Neural crest cell (in vitro differentiated cells): ENCODE measurements at places on chromosomes 1 and 21.

DNA sequence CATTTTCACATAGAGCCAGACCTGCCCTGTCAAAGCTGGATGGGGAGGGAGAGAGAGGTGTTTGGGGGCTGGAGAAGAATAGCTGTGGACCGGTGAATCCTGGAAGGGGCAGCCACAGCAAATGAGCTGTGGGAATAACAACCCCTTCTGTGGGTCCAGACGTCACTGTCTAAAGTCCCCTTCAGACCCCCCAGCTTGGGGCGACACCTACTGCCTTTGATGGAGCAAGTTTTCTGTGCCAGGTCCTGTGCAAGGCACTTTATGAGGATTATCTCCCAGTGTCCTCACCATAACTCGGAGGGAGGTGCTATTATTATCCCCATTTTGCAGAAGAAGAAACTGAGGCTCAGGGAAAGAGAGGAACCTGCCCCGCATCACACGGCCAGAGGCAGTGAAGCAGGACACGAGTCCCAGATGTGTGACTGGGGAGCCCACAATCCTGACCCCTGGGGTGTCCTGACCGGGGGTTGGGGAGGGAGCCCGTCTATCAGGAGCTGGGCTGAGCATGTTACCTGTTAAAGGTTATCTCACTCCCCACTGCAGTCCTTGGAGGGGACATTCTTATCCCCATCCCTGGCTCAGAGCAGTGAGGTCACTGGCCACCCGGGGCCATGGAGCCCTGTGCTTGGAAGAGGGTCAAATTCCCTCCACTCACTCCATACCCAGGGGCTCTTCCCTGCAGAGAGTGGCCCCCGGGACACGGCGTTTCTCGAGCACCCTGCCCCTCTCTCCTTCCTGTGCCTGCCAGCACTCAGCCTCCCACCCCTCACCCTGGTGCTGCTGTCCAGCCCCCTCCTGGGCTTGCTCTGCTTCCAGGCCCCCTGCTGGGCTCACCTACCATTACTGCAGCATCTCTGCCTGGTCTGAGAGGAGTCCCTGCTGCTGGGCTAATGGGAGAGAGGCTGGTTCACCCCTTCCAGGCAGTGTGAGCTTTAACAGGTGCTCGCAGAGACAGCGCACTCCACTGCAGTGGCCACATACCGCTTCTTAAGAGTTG, 132.9 kb downstream of the PTPRU start:
- no peak for DNase-seq

- DNase-seq, result no peak
Measured at GRCh38 chr1:48767975-48768510, 8.6 kb downstream of the BEND5 start.

GRCh38 chr1:85224734-85225623, 24.2 kb upstream of the SYDE2 start:
- DNase-seq, result no peak

DNA sequence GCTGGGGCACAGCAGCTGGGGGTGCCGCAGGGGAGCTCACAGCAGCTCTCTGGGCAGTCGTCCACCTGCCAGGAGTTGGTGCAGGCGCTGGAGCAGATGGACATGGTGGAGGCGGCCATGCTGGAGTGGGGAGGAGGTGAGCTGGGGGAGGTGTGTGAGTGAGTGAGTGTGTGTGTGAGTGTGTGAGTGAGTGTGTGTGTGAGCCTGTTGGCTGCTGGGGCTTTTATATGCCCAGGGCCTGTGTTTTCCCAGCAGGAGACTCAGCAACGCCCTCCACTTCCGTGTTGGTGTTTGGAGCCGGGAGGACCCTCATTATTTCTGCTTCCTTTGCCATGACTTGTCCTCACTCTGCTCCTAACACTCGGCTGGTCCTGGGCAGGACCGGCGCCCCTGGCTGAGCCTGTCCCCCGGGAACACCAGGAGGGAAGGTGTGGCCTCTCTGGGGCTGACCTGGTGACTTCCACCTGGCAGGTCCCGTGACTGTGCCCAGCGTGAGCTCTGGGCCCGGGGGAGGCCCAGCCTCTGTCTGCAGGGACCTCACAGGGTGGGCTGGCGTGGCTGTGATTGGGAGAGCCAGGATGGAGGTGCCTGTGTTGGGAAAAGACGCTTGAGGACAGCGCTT, at the start of gene KRTAP10-2:
Gene KRTAP10-2 (minus strand): TSS at position 166 of the 622 bp plus-strand sequence. CDS start 47 bp downstream, at position 119.
- no peak for DNase-seq

DNA sequence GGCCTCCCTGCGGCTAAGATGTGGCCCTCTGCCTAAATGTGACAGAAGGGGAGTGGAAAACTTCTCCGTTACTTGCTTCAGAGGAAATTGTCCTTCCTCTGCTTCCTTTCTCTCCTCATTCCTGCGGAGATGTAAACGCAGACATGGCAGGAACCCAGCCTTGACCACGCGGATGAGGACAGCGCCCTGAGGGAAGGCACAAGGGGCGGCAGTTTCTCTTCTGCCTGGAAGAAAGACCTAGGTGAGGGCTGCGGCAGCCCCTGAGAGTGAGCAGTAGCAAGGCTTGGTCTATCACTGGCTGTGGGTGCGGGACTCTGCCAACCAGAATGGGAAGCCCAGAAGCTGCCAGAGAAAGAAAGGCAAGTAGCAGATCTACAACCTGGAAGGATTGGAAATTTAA, 14.0 kb upstream of the CTPS1 start:
- DNase-seq, result no peak

GRCh38 chr1:31772669-31773248, 8.6 kb upstream of the ADGRB2 start:
- DNase-seq, result no peak

GRCh38 chr1:232335741-232336293, 294.1 kb downstream of the SIPA1L2 start:
- no peak for DNase-seq

DNA sequence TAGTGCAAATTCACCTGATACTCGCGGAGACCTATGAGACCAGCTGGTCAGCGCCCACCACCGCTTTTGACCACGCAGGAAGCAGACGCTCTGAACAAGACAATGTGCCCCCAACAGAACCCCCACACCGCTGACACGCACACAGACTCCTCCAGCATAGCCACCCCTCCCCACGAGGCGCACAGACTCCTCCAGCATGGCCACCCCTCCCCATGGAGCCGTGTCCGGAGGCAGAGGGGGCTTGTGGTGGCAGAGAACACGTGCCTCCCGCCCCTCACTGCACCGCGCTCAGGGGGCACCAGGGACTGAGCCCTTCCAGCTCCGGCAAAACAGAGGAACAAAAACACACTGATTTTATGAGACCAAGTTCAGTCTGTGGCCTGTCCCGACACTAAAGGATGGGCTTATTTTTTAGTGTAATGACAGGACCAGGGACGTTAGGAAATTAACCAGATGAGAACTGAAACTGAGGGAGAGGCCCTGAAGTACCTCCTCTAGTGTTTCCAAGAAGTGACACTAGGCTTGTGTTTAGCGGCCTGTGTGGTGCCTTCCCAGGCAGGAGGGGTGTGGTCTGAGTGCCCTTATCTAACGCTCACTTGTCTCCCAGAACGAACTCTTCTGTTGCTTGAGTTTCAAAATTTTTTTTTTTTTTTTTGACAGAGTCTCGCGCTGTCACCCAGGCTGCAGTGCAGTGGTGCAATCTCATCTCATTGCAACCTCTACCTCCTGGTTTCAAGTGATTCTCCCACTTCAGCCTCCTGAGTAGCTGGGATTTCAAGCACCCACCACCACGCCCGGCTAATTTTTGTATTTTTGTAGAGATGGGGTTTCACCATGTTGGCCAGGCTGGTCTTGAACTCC, 10.0 kb upstream of the AGPAT3 start:
- DNase-seq, result no peak

DNA sequence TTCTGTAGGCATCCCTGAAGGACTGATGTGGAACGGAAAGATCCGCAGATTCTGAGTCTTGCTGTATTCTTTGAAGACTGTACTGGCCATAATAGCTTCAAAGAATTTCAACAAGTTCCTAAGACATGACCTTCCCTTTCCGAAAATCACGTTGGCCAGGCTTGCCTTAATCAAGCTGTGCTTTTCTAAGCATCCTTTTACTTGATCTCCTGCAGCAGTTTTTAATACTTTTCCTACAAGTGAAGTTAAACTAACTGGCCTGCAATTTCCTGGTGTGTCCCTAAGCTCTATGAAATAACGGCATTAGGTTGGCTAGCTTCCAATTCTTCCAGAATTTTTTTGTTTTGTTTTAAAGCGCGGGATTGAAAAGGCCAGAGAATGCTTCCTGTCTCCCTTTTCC, 40.3 kb downstream of the SPAG17 start:
- DNase-seq, result no peak

DNA sequence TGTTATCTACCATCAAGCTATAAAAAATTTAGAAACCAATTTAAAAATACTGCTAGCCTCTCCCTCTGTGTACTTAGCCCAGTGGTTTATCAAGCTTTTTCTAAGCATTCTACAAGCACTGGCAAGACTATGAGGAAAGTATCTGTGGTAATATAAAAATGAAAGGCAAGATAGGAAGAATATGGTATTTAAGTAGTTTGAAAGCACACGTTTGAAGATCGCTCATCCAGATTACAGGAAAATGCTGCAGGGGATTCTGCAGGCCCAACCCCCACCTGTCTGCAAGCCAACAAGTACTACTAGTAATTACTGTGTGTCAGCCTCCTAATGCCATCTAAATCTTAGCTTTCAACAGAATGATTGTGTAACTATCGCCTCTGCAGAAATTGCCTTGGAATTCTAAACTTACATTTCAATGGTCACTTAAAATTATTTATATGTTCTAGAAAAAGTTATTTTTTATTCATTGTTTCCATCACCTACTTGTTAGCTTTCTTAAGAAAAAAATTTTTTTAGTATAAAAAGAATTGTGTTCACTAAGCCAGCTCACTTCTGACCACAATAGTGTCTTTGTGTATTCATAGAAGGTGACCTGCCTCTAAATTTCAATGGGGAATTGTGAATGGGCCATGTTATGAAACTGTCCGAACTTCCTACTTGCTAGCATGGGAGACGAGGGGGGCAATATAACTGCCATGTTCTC, 8.5 kb downstream of the ERRFI1 start:
- DNase-seq, result no peak

DNA sequence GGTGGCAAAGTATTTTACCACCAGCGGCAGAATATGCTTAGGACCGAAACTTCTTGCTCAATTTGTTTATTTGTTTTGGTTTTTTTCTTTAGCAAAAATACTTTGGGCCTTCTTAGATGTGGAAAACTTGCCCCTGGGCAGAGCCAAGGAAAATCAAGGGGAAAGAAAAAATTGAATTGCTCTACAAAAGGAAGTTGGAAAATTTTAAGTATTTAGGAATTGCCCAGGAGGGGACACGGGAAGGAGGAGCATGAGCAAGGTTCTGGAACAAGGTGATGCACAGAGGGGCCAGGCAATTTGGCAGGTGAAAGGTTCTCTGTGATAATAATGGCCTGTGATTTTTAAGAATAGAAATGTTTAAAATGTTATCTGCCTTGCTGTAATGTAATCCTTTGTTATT, 28.6 kb downstream of the SGIP1 start:
- DNase-seq, result no peak

DNA sequence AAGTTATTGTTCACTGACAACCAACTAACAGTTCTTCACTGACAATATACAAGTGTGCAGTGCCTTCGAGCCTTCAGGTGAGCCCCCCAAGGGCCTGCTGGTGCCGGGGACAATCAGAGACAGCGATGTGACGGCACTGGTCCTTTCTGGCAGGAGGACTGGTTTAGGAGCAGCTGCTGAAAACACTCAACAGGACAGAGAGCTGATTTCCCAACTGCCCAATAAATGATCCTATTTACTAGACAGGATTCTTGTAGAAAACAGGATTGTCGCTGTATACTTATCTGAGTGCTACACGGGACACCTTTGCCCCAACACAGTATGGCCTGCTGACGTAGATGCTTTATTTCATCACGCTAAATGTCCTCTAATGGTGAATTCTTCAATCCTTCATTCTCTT, 65.4 kb downstream of the TP53BP2 start:
- no peak for DNase-seq

DNA sequence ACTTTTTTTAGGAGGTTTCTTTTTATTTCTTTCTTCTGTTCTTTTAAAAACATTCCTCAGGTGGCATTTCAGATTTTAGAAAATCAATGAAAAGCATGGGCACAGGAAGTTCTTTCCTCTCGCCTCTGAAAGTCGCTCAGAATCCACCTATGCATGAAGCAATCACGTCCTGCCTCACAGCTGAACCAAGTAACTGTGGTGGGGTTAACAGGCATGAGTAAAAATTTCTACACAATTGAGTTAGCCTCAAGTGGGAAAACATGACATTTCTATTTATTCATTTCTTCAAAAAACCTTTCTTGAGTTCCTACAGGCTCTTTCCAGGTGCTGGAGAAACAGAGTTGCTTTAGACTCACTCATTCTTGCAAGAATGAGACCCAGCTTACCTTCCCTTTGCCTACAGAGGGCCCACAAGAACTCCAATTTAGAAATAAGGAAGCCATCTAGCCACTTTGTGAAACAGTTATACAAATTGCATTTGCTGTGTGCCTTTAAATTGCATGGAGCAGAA, 508.9 kb upstream of the PKN2 start:
- no peak for DNase-seq

- DNase-seq, result peak; percentile 65
Measured at GRCh38 chr1:236103646-236104218, 38.6 kb upstream of the GPR137B start.

- peak; percentile 43 for DNase-seq
Measured at GRCh38 chr1:184222652-184223052, 164.2 kb upstream of the C1orf21 start.

DNA sequence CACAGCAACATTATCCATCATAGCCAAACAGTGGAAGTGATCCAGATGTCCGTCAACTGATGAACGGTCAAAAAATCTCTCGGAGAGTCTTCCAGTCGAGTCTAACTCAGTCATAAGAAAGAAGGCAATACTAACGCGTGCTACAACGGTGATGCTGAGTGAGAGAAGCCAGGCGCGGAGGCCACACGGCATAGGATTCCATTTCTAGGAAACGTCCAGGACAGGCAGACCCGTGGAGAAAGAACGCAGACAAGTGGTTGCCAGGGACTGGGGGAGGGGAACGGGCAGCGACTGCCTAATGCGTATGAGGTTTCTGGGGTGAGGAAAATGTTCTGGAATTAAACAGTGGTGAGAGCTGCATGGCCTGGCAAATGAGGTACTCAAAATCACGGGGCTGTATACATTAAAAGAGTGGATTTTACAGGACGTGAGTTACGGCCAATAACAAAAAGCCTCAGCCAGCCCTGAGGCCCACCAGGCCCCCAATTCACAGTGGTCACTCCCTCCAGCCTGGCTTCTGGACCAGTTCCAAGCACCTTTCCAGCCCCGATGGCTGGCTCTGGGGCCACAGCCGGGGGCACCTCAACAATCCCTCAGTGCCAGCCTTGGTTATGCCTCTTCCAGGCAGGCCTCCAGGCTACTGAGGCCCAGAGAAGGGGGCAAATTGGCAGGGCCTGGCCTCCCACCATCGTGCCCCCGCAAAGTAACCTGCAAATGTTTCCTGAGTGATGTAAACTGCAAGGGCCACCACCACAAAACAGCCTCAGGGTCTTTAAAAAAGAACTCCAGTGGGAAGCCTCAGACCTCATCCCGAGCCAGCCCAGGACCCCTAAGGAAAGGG, 3.4 kb downstream of the WNT9A start:
- DNase-seq, result no peak
